ENCODE measurements at places on chromosomes 12 and 14.

DNA sequence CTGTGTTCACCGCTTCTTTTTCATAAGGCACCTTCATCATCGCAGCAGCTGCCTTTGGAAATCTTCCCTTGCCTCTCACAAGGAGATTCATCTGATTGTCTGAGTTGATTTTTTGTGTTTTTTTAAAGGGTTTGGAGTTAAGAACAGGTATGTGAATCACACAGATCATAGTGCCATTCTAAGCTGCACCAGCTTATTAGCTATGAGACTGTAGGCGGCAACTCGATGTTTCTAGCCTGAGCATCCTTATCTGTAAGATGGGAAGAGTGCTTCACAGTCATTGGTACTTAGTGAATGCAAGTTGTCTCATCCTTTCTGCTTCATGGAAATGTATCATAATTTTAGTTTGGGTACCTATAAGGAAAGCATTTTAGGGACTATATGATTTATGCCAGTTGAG lies 32.0 kb downstream of the SLC25A29 start:
- DNase-seq = no peak

DNA sequence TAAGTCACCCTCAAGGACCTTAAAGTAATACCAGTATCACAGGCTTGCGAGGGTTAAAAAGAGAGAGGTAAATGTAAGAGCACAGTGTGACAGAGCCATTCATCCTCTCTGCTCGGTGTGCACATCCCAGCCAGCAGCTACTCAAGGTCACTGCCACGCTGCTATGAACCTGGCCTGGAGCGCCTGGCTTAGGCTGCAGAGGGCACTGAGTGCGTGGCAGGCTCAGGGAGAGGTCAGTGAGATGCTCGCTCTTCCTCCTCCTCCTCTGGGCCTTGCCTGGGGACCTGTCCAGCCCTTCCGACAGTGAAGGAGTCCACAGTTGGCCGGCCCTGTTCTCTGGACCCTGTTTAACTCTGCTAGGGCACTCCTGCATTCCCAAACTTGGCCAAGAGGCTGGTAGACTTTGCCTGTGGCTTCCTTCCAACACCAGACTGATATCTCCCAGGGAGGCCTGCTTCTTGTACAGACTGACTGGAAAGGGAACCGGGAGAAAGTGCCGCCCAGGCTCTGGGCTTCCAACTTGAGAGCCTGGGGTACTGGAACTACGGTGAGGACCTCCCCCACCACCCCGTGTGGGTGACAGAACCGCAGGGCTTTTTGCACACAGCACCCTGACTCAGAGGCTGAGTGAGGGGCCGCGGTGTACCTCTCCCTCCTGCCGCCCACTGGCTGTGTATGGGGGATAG lies 62.6 kb upstream of the CORO1C start:
- no peak for DNase-seq

DNA sequence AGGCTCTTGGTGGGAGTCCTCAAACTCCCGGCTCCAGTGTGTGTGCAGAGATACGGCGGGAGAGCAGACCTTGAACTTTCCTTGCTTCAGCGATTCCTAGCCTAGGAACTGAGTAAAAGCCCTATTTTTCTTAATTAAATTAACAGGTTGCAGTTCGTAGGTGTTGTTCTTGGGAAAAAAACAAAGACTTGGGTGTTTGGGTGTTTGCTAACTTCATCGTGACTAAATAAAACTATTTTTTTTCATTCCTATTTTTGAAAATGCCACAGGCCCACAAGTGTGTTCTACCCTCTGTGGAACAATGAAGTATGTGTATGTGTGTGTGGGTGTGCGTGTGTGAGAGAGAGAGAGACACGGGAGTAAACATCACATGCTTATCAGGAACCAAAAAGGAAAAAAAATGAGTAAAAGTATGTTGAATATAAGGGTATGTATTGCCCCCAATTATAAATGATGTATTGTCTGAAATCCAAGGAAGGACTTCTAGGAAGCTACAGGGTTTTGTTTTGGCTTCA lies 651 bp downstream of the TMEM117 start:
- no peak for DNase-seq

GRCh38 chr14:94671870-94672444 lies 59.8 kb downstream of the SERPINA3 start:
- no peak for DNase-seq

- DNase-seq = no peak
Observed at GRCh38 chr12:121072147-121072546, 33.1 kb upstream of the OASL start.

GRCh38 chr12:88325076-88325815 lies 183.1 kb downstream of the TMTC3 start:
- no peak for DNase-seq

- peak; percentile 12 for DNase-seq
Observed at GRCh38 chr12:52257074-52257551, 17.3 kb upstream of the KRT86 start.

GRCh38 chr12:56775638-56776037 lies 12.5 kb downstream of the HSD17B6 start:
- no peak for DNase-seq

Data from GM13977 (cell line).